ENCODE measurements at places on chromosomes 16 and 17.
A peak's percentile ranks its signal among the peaks of the same experiment; 100 is the strongest.

GRCh38 chr17:42708588-42708987, 26.3 kb downstream of the CNTNAP1 start:
- DNase-seq = no peak

DNA sequence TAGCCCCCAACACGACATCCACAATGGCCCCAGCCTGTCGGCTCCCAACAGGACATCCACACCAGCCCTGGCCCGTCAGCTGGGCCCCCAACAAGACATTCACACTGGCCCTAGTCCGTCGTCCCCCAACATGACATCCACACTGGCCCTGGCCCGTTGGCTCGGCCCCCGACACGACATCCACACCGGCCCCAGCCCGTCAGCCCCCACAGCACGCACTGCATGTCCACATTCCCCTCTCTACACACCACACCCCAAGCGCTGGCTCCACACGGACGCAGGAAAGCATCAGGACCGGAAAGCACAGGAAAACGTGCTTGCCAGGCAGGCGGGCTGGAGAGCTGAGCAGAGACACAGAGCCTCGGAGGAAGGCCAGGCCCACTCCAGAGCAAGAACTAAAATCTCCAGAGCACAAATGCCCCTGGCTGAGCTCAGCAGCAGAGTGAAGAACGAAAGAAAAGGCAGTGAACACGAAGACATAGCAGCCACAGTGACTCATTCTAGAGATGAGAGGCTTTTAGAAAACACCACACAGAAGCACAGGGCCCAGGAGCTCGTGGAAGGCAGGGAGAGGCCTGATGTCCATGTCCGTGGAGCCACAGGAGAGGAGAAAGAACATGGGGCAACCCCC, 50.6 kb downstream of the LMF1 start:
- peak; percentile 43 for DNase-seq

- peak; percentile 86 for DNase-seq
Observed at GRCh38 chr16:85611444-85612190, 1.5 kb upstream of the GSE1 start.

- DNase-seq = no peak
Observed at GRCh38 chr17:21535686-21536375, 156.5 kb upstream of the KCNJ18 start.

DNA sequence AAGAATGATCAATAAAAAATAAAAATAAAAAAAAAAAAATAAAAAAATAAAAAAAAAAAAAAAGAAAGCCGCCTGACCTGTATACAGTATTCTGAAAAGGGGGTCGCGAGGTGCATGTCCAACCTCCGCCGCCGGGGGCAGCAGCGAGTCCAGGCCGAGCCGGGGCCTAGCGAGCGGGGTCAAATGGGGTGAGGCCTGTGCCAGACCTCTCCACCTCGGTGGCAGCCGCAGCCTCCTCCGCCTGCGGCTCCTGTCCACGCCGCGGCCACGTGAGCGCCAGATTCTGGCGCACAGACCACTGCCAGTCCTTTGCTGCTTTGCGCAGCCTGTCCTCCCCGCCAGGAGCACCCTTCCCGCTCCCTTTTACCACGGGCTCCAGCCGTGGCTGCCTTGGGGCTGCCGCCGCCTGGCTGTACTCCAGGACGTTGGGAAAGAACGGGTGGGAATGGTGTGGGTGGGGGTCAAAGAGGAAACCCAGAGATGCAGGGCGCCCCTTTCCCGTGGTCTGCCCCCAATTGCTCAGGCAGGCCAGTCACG, 2.4 kb upstream of the BCKDK start:
- peak; percentile 67 for DNase-seq

DNA sequence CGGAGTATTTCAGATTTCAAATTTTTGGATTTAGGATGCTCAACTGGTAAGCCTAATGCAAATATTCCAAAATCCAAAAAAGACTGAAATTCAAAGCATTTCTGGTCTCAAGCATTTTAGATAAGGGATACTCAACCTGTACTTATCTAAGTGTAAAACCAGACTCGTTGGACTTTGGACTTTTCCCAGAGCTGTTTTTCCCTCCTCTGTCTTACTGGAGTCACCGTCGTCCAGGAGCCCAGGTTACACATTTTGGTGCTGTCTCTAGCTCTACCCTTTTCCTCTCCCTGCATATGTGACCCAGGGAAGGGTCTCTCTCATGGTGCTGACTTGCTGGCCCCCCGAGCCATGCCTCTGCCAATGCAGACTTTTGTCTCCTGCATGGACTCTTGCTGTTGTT, 46.0 kb upstream of the MMP2 start:
- DNase-seq = no peak

GRCh38 chr16:78290872-78291591, 191.6 kb downstream of the WWOX start:
- DNase-seq = no peak

DNA sequence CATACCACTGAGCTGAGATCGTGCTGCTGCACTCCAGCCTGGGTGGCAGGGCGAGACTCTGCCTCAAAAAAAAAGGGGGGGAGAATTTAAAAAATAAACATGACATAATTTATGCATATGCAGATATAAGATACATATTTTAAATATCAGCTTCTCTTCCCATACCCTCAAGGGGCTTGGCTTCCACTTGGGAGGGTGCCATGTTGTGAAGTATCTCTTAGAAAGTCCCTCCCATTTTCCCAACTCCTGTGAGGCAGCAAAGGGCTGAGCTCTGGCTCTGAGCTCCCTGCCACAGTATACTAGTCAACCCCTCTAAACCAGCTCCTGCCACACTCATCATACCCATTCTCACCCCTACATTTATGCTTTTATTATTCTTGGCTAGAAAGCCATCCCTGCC, 39.4 kb downstream of the MYH11 start:
- no peak for DNase-seq

DNA sequence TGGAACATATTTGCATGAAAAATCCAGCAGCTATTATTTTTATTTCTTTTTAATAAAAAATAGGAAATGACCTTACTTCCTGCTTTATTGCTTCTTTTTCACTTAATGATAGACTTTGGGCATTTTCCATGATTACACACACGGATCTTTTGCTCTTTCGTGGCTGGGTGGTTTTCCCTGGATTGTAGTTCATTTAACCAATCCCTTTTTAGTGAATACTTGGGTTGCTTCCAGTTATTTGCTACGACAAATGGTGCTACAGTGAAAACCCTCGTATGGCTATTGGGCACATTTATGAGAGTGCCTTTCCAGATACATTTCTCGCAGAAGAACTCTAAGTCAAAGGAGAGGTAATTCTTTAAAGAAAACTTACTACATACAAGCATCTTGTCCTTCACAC, 38.6 kb downstream of the FOXL1 start:
- no peak for DNase-seq

DNA sequence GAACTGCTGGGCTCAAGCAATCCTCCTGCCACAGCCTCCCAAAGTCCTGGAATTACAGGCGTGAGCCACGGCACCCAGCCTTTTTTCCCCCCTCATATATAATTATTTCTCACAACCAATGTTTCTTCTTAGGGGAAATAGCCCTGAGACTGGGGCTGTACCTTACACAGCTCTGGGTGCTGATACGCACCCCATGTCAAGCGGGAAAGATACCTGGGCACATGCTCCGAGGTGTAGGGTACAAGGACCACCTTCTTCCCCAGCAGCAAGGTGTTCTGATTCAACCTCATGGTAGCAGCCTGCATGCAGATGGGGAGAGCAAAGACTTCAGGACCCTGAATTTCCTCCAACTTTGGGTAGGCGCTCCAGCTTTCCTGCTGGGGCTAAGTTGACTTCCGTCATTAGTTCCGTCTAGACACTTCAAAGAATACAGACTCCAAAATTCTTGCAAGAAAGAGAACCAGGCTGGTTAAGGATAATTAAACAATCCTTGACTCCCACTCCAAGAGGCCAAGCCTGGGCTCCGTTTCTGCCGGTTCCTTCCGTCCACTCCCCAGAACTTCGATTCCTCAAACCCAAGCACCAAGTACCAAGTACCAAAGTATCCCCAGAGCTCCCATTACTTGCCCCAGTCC, 619 bp downstream of the NAT9 start:
- DNase-seq = no peak

DNA sequence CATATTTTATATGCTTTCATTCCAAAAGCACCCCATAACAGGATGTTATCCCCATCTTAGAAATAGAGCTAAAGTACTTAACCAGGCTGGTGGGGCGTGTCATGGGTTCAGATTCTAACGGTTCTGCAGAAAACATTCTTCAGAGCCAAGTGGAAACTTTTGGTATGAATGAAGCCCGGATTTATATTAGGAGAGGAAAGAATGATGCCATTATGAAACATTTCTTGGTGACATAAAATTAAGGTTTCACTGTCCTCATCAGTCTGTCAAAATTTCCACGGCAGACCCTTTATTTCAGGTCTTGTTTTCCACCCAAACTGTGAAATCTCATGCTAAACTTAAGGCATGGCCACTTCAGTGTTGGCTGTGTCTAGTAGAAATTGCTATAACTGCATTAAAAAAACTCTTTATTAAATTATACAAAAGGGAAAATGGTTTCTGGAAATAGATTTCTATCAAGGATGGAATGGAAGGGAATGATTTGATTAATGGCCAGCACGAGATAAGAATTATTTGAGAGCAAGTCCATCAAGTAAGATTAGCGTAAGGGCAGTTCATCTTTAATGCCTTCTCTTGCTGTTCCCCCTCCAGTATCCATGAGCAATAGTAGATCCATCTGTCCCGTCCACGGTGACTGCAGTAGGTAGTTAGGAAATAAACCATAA, 11.7 kb downstream of the PRKCA start:
- DNase-seq = no peak

DNA sequence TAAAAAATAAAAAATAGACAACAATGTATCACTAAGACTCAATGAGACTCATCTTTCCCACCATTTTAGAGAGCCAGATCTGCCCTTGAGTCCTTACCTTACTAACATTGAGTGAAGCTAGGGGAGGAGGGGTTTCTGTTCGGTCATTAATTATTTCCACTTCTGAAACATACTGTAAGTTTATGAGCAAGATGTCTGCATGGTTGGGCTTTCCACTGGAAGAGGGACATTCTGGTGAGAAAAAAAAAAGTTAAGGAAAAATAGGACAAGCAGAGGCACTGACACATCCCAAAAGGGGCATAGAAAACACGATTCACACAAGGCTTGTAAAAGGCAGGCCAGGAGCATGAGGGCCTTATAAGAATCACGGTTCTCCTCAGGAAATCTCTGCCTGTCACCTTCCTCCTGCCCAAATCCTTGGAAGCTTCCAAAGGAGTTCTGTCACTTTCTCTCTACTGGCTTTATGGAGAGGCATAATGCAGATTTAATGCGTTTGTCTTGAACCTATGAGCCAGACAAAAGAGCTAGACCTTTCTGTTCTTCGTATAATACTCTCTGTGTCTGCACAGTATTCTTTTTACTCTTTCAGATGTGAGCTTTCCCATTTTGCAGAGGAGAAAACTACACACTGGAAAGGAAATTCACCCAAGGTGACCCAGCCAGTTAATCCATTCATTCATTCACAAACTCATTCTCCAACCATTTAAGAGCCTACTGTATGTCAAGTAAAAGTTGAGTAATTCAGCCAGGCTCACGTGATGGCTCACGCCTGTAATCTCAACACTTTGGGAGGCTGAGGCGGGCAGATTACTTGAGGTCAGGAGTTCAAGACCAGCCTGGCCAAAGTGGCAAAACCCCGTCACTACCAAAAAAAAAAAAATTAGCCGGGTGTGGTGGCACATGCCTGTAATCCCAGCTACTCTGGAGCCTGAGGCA, 2.5 kb downstream of the LSM12 start:
- DNase-seq = no peak

- DNase-seq = peak; percentile 30
Observed at GRCh38 chr17:43880420-43880991, 26.8 kb downstream of the MPP2 start.

GRCh38 chr17:79276821-79277220, 202.2 kb downstream of the ENGASE start:
- DNase-seq = no peak

- DNase-seq = peak; percentile 62
Observed at GRCh38 chr17:59357219-59357697, 25.8 kb downstream of the YPEL2 start.

DNA sequence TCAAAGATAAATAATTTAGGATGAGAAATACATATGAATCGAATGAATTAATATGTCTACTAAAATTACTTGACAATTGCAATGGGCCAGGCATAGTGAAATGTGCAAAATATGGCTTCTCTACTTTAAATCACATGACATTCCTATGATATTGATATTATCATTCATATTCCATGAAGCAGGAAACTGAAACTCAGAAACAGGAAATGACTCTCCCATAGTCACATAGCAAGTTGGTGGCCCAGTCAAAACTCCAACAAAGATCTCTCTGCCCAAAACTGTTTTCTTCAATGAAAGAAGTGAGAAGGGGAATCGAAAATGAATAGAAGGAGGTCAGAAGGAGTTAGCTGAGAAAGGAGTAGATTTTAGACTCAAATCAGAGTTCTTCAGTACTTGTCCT, 272.2 kb downstream of the CDH8 start:
- DNase-seq = peak; percentile 14

- DNase-seq = no peak
Observed at GRCh38 chr17:19378416-19379360, at the start of gene MAPK7. MAPK7 (plus strand) TSS chr17:19378498; CDS start chr17:19378901, 403 bp downstream.

GRCh38 chr16:9447195-9447551, 355.7 kb downstream of the HAPSTR1 start:
- DNase-seq = no peak

DNA sequence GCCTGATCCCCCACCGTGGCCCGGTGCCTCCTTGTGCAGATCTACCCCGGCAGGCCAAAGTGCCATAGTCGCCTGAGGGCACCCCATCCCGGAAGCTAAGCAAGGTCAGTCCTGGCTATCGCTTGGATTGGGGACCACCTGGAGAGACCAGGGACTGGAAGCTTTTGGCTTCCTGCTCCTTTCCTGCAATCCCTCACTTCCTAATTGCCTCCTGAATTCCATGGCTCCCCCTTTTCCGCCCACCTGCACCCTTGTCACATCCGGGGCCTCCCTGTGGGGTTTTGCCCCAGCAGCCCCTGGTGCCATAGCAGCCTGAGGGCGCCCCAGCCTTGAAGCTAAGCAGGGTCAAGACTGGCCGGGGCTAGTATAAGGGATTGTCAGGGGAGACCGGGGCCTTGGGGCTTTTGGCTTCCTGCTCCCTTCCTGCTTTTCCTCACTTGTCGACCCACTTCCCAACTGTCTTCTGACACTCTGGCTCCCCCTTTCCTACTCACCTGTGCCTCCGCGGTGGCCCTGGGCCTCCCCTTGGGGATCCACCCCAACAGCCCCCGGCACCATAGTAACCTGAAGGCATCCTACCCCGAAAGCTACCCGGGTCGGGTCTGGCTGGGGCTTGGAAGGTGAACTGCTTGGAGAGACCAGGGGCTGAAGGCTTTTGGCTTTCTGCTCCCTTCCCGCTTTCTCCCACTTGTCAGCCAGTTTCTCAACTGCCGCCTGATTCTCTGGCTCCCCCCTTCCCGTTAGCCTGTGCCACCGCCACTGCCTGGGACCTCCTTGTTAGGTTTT, 2293.6 kb downstream of the TP53TG3F start:
- DNase-seq = no peak

Measured in EL (cell line).